Stimulated activated CD8-positive, alpha-beta memory T cell treated with anti-CD3 and anti-CD28 coated beads, Interleukin-2, amount 100 ng/mL, for 1 hour (primary cell): ENCODE measurements at places on chromosomes 7 and 10.
A peak's percentile ranks its signal among the peaks of the same experiment; 100 is the strongest.

DNA sequence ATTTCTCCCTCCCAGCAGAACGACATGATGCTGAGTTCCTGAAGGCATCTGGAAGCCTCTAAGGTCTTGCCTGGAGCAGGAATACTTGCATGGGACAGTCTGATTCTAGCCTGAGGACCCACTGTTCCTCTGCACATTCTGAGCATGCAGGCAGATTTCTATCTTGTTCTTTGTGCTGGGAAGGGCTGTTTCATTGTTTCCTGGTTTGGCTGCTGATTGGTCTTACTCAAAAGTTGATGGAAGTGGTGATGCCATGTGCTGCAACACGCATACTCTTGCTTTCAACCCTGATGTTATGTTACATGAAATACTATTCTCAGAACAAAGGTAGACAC is 307.0 kb downstream of the GATA3 start:
- no peak for DNase-seq

DNA sequence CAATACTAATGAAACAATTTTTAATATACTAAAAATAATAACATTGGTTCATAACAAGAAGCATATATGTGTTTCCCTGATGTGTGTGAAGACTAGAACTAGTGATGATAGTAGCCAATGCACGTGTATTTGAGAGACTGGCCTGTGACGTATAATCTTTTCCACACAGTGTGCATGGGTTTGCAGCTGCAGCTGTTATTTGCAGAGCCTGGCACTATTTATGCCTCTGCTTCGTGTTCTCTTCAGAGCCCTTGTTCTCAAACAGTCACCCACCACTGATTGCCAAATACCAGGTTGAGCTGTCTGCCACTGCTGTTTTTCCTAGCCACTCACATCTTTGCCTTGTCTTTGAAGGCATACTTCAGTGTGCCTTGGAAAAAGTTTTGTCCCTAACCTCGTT is 531.7 kb downstream of the ETV1 start:
- no peak for DNase-seq

DNA sequence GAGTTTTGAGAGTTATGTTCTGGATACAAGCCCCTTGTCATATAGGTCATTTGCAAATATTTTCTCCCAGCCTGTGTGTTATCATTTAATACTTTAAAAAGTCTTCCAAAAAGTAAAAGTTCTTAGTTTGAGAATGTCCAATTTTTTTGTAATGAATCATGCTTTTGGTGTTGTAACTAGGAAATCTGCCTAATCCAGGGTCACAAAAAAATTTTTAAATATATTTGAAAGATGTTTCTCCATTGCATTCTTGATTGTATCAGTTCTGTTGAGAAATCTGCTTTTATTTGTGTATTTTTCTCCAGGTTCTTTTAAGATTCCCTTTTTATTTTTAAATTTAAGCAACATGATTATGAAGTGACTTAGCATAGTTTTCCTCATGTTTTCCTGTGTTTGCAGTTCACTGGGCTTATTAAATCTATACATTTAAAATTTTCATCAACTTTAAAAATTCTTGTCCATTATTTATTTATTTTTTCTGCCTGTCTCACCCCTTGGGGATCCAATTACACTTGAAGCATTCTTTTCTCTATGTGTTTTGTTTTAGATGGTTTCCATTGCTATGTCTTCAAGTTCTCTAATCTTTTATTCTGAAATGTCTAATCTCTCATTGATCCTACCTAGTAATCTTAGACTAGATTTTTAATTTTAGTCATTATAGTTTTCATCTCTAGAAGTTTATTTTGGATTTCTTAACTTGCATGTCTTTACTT is 47.0 kb downstream of the CCDC71L start:
- no peak for DNase-seq

GRCh38 chr7:120869700-120870099 is 11.8 kb upstream of the TSPAN12 start:
- DNase-seq = no peak

DNA sequence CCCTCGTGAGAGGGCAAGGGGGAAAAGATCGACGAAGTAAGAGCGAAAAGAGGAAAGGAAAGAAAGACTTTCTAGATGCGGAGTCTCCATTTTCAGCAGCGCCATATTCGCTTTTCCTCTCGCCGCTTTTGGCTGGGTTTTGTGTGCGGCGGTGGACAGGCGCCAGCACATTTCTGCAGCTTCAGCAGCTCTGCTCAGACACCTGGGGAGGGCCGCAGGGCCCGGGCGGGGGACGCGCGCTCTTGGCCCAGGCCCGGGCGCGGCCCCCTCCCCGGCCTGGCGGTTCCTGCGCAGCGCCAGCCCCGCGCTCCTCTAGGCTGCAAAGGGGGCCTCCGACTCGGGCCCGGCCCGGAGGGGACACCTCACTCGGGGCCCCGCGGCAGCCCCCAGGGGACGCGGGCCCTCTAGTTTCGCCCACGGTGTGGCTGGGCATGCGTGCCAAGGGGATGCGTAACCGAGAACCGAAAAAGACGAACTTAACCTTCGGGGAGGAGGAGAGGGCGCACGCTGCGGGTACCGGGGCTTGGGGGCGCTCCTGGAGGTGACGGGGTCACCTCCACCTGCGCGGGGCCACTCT is 34.5 kb upstream of the EBLN1 start:
- DNase-seq = peak; percentile 15

DNA sequence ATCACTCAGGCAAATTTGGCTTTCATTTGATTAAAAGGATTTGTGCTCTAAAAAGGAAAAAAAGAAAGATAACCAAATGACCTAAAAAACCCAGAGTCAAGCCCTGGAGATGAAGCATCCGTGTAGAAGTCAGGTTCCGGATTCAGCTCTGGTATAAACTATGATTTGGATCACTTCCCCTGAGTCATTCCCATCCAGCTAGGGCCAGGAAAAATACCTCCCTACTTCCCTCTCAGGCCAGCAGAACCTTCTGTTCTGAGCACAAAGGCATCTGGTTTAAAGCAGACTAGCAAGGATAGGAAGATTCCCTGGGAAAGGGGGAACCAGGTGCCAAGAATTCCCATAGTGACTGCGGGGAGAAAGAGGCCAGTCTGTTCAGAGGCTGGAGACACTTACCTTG is 25.7 kb upstream of the NDST2 start:
- no peak for DNase-seq

GRCh38 chr7:106166651-106167342 is 54.7 kb upstream of the SYPL1 start:
- no peak for DNase-seq

DNA sequence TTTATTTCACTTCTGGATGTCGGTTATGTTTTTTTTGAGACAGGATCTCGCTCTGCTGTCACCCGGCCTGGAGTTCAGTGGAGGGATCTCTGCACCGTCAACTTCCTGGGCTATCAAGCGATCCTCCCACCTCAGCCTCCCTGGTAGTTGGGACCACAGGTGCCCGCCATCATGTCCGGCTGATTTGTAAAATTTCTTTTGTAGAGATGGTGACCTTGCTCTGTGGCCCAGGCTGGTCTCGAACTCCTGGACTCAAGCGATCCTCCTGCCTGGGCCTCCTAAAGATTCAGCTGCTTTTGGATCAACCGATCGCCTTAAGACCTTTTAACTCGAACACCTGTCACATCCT is 606 bp upstream of the RABGEF1 start:
- peak; percentile 1 for DNase-seq

GRCh38 chr7:55572378-55573233 is at the start of gene VOPP1:
Gene VOPP1 (minus strand): TSS chr7:55572502. CDS start chr7:55572324, 178 bp downstream.
- peak; percentile 39 for DNase-seq

DNA sequence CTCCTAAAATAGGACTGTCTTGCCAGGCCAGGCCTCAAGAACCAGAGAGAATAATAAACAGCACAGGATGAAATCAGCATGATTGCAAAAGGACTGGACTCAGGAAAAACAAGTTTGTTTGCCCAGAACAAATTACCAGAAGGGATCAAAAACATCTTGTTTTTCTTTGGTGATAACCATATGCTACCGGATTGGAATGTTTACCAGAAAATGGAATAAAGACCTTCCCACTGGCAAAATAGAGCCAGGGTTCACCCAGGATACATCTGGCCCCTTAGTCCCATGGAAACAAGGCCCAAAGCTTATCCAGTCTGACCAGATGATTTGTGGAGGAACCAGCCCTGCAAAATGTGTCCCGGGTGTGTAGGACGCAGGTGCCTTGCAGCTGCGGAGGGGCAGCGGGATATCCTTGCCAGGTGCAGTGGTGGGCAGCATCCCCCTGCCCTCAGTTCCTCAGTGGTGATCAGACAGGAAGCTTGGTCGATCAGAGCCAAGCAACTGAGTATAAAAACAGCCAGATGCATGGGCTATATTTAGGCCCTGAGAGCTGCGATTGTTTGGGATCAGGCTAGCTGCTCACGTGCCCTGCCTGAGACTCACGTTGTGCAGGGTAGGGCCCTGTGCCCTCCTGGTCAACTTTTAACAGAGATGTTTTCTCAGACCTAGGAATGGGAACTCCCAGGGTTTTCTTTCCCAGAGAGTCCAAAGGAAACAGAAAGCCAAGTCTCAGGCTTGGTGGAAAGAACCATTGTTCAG is 4.6 kb upstream of the ZNF22 start:
- DNase-seq = no peak

- DNase-seq = no peak
Measured at GRCh38 chr10:58892031-58892531, 284.4 kb upstream of the PHYHIPL start.

GRCh38 chr10:11783558-11783865 is 39.6 kb upstream of the PROSER2 start:
- no peak for DNase-seq

GRCh38 chr7:120864141-120864900 is 6.4 kb upstream of the TSPAN12 start:
- DNase-seq = no peak

DNA sequence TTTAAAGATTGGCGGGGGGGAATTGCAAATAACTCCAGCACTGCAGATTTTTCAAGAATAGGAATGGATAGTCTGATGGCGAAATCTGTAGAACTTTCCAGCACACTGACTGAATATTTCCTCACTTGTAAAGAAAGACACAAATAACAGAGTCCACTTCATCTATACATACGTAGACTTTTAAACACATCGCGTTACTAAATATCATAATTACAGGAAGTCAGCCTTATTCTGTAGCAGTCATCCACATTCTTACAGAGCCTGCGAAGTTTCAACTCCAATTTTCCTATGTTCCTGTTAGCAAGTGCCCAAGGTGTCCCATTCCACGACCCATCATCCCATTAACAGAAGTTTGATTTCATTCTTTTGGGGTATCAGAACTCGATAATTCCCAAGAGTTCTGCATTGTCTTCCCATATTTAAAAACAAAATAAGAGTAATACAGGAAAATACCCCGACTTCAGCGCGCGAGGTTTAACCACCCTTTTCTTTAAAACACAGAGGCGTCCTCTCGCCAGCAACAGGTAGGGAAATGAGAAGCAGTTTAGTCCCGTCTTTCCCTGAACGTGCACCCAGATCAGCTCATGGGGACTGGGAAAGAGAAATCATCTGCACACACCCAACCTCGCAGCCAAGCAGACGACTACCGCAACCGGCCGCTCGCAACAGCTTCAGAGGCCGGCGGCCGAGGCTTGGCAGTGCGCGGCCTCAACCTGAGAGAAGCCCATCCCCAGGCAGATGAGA is 880 bp downstream of the HERC4 start:
- DNase-seq = no peak

DNA sequence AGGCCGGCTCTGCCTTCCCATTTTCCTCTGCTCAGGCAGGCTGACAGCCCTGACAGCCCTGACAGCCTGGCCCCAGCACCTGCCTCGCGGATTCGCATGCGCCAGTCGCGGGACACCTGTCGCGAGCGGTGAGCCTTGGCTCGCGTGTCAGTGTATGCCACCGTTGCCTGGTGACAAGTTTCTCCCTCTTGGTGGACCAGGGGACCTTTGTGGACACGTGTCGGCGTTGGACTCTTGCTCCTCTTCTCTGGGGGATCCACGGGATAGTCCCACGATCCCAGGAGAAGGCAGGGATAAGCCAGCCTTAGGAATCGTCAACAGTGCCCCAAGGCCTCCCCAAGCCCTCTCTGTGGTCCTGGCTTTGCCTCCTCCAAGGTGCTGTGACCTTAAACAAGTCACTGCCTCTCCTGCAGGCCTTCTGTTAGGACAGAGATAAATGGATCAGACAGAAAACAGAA is 18.1 kb upstream of the ZNF273 start:
- no peak for DNase-seq

DNA sequence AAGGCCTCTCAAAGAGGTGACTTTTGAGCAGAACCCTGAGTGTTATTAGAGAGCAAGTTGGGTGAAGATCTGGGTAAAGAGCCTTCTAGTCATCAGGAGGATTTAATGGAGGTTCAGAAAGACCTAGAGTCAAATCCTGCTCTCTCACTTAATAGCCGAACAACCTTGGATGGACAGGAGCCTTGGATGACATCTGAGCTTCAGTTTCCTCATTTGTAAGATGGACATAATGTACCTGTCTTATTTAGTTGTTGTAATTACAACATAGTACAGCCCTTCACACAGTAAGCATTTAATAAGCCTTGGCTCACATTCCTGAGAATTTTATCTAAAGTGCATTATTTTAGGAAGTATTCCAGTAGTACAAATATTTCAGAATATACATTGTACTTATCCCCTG is 57.0 kb downstream of the C1GALT1 start:
- DNase-seq = no peak

DNA sequence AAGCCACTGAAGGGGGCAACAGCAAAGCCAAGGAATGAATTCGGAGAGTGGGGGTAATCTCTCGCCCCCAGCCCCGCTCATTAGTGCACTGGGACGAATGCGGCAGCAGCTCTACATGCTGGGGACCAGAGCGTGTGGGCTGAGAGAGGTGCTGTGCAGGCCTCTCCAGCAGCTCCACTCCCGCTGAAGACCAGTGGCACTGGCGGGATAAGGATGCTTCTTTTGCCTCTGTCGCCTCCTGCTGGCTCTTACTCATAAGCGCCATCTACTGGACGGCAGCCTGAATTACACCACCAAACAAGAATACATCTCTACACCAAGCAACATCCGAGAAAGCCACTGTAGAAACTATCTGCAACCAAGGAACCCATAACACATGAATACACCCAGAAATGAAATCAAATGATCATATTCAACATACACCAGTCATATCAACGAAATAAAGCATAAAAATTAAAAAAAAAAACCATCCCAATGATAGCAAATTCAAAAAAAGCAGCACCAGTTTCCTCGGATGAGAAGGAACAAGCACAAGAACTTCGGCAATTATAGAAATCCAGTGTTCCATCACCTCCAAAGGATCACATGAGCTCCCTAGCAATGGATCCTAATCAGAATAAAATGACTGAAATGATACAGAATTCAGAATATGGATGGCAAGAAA is 79.0 kb upstream of the TMEM168 start:
- no peak for DNase-seq

- DNase-seq = no peak
Measured at GRCh38 chr7:8201846-8202441, 60.0 kb downstream of the ICA1 start.

GRCh38 chr7:135980665-135981180 is 3.6 kb upstream of the MTPN start:
- peak; percentile 20 for DNase-seq

DNA sequence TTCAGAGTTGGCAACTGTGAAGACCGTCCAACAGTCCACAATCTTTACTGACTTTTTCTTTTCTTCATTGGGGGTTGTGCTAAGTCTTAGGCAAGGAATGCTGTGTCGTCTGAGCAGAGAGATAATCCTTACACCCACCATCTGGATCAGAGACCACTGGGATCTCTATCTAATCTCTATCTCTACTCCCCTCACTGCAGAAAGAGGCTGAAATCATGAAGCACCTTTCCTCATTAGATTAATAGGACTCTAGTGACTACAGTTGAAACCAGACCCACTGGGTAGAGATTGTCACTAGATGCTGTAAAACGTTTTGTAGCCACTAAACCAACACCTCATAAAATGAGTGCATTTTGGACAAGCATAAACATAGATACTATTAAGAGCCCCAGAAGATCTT is 387.4 kb upstream of the CELF2 start:
- no peak for DNase-seq
